SJSA1 (cell line): ENCODE measurements at places on chromosomes 12 and 14. TPM values are rescaled to one million over a fixed set of nuclear protein-coding genes. Genes with fewer than 3 reads are reported as not detected.
A peak's percentile ranks its signal among the peaks of the same experiment; 100 is the strongest.

Gene RFX4
- total RNA-seq: not detected in 2 replicates

Gene TPPP2
- total RNA-seq: not detected in 2 replicates

Gene RNFT2
- 0.47 and 0.63 TPM in 2 replicates for total RNA-seq

Gene AVPR1A
- total RNA-seq: 0.06 and 0.21 TPM in 2 replicates

Gene C12orf50
- not detected in 2 replicates for total RNA-seq

Gene SDSL
- total RNA-seq: 2.7 and 7.7 TPM in 2 replicates

Gene ACOT6
- not detected in 2 replicates for total RNA-seq

Gene CD163
- 0.05 TPM in 1 of 2 replicates, not detected in the other for total RNA-seq

- DNase-seq: peak; percentile 74
These were observed 26.0 kb downstream of the PPFIBP1 start for GRCh38 chr12:27549801-27550652.

GRCh38 chr12:123898673-123899072 lies 74.0 kb downstream of the CCDC92 start:
- no peak for DNase-seq

DNA sequence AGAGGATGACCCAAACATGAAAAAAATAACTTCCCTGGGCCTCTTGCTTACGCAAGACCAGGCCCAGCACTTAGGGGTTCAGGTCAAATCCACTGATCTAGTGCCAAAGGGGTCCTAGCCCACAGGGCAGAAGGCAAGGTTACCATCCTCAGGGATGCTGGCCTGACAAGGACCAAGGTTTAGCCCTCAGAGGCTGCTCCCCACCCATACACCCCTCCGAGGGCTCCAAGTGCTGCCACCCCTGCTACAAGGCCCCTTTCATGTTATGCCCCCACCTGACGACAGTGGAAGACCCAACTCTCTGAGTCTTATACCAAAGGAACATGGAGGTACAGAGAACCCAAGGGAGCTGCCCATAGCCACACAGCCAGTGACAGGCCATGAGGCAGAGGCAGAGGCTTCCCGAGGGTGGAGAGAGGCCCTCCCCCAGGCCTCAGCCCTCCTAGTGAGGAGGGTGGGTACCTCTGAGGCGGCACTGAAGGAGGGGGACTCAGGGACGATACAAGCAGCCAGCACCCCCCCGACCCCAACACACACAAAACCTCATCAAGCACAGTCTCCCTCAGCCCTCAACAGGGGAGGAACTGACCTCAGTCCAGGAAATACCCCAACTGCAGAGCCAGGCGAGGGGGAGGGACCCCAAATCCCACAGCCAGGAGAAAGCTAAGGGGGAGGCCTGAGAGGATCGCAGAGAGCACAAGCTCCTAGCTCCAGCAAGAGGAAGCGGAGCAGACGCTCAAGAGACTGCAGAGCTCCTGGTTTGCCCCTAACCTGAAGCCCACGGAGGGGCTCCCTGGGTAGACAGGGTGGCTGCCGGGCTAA lies 37.0 kb downstream of the ANAPC7 start:
- no peak for DNase-seq

GRCh38 chr12:109877504-109878246 lies 2.7 kb downstream of the GLTP start:
- no peak for DNase-seq

GRCh38 chr14:29681316-29681715 lies 246.3 kb downstream of the PRKD1 start:
- DNase-seq: no peak

GRCh38 chr14:100239211-100239839 lies 381 bp downstream of the YY1 start:
- no peak for DNase-seq

DNA sequence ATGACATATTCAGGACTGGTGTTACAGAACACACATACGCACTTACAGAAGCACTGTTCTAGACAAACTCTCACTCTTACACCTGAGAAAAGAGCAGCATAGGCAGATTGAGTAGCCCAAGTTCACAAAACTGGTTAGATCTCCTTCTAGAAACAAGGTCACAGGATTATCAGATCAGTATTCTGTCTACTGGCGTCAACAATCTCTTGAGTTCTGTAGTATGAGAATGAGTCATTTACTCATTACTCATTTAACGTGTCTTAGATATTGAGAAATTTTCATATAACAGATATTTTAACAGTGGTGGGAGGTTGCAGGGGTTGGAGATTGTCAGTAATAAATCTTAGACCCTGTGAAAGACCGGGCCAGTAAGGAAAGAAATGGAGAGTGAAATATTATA lies 2.8 kb upstream of the TSPAN8 start:
- no peak for DNase-seq

DNA sequence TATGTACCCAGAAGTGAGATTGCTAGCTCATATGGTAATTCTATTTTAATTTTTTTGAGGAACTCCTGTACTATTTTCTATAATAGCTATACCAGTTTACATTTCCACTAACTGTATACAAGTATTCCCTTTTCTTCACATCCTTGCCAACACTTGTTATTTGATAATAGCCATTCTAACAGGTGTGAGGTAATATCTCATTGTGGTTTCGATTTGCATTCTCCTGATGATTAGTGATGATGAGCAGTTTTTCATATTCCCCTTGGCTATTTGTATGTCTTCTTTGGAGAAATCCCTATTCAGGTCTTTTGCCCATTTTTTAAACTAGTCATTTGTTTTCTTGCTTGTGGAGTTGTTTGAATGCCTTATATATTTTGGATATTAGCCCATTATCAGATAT lies 121.3 kb downstream of the BBS10 start:
- no peak for DNase-seq

- no peak for DNase-seq
These were observed 288.4 kb downstream of the FBXL14 start for GRCh38 chr12:1305791-1306500.

DNA sequence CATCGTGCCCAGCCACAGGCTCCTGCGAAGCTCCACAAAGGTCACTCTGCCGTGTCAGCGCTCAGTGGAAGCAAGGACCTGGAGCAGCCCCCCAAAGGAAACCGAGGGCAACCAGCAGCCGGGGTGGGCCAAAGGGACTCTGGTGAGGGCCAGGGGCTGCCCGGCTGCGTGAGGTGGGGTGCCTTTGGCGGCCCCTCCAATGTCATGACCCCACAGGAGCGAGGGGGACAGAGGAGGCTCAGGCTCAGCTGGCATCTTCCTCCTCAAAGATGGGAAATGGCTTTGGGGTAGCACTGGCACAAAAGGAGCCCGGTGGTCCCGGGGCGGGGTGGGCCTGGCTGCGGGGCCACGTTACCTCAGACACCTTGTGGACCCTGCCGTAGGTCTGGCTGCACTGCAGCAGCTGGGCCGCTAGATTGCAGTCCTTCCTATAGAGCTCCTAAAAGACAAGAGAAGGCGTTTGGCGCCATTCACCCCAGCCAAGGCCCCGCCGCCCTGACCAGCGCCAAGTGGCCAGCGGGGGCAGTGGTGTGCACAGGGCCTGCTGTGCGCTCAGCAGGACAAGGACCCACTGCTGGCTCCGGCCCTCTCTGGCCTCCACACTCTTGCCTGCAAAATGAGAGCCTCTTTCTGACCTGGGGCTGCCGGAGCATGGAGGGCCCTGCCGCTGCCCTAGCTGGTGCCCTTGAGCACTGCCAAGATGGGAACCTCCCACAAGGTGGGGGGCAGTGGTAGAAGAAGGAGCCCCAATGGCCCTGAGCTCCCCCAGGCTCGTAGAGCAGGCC lies 46.9 kb downstream of the BEGAIN start:
- no peak for DNase-seq

GRCh38 chr12:106227641-106228319 lies 20.0 kb downstream of the CKAP4 start:
- no peak for DNase-seq

DNA sequence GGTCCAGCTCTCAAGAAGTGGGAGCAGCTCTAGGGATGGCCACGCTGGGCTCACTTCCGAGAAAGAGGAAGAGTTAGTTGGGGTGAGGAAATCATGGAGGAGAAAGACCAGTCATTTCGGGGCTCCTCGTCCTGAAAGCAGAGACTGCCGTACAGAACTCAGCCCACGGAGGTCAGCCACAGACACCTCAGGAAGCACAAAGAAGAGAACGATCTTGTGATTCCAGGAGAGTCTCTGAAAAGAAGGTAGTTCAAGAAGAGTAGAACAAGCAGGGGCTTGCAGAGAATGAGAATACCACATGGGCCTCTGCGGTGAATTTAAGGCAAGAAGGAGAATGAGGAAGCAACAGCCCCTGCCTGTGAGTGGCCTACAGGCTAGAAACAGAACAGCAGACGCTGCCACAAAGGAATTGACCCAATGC lies 311.9 kb downstream of the CACNA1C start:
- no peak for DNase-seq

DNA sequence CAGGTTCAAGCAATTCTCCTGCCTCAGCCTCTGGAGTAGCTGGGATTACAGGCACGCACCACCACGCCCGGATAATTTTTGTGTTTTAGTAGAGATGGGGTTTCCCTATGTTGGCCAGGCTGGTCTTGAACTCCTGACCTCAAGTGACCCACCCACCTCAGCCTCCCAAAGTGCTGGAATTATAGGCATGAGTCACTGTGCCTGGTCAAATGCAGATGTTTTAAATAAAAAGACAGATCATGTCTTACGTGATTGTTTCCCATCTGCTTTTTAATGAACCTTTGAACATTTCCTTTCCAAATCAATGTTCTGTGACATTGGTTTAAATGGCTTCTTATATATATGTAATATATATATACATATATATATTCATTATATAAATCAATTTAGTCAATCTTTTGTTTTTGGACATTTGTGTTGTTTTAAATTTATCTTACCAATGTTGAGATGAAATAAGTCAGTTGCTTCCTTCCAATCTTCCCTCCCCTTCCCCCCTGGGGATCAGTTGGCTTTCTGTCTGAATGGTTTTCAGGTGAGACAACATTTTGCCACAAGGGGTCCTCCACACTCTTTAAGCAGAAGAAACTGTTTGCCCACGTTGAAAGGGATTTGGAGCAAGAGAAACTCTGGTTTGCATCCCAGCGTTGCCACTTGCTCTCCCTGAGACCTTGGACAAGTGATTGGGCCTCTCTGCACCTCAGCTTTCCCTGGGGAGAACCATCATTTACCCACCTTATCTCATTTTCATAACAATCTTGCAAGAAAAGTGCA lies 47.6 kb upstream of the RBM19 start:
- DNase-seq: no peak

- DNase-seq: no peak
These were observed 59.5 kb downstream of the CKB start for GRCh38 chr14:103463149-103463548.

DNA sequence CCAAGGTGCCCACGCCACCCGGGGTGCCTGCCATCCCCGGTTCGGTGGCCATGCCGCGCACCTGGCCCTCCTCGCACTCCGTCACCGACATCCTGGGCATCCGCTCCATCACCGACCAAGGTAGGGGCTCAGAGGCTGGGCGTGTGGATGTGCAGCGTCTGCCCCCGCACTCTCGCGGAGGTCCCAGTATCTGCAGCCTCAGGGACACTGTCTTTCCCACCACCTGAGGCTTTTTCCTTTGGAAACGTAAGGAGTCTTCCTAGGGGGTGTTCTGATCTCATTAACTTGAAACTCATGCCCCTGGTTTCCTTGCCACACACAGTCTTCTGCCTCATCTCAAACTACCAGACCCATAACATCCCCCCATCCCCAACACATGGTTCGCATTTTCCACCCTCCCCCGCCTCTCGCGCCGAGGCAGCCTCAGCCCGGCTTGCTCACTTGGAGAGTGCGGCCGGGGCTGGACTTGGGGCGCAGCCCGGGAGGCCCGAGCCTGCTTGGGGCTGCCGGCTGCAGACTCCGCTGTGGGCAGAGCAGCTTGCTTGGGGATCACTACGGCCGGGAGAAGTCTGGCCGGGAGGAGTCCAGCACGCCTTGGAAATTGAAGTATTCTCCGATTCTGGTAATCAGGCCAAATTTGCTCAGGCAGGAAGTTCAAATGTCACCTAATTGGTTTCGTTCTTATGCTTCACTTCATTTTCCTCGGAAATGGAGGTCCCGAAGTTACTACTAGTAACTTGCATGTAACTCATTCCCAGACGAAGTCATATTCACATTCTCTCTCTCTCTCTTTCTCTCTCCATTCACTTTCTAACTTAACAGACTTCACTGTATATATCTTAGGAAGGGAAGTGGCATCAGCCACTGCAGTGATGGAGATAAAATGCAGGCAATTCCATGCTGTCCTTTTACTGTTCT lies 2.0 kb downstream of the PAX9 start:
- peak; percentile 14 for DNase-seq

DNA sequence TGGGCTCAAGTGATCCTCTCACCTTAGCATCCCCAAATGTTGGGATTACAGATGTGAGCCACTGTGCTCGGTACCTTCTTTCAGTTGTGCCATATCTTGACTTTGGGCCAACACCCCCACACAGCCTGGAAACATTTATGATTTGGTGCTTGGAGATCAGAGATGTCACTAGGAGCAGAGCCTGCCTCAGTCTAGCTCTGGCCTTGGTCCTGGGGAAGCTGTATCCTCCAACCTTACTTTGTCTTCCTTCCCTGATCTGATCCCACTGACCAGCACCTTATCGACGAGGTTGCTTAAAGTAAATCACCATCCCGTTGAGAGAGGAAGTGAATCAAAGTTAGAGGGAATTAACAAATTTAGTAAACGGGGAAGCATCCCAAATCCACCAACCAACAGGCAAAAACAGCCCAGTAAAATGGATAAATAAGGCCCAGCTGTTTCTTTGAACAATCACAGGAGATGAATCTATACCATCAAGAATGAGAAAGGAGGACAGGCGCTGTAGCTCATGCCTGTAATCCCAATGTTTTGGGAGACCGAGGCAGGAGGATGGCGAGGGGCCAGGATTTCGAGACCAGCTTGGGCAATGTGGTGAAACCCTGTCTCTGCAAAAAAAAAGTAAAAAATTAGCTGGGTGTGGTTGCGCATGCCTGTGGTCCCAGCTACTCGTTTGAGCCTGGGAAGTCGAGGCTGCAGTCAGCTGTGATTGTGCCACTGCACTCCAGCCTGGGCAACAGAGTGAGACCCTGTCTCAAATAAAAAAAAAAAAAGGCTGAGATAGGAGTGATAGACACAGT lies 3.4 kb downstream of the PLBD2 start:
- DNase-seq: no peak

GRCh38 chr12:106747973-106748436 lies 26.5 kb upstream of the RIC8B start:
- no peak for DNase-seq

- DNase-seq: no peak
These were observed 131.4 kb downstream of the NDUFA12 start for GRCh38 chr12:94872007-94872653.

DNA sequence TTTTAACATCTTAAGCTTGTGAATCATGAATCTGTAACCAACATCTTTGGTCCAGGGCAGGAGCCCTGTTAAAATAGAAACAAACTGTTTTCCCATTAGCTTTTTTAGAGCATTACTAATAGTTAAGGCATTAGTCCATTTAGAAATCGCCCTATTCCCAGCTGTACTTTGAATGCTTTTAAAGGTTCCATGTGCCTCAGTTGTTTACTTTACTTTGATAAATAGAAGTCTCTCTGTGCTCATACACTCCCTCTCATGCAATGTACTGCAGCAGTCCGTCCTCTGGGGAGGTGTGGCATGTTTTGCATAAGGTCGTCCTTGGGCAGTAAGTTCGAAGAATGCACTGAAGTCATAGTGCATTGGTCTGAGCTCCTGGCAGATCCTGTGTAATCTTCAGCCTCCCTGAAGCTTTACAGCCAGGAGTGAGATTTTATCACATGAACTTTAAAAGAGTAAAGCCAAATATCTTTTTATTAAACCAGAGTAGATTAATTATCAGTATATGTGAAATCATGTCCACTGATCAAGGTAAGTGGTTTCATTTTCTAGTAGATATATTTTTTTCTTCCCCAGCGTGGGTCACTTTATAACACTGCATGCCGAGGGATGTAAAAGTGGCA lies 134.7 kb downstream of the FGD4 start:
- peak; percentile 76 for DNase-seq

- DNase-seq: no peak
These were observed 18.5 kb upstream of the P2RX7 start for GRCh38 chr12:121114019-121114639.
